ENCODE measurements at places on chromosomes 1 and 21.

DNA sequence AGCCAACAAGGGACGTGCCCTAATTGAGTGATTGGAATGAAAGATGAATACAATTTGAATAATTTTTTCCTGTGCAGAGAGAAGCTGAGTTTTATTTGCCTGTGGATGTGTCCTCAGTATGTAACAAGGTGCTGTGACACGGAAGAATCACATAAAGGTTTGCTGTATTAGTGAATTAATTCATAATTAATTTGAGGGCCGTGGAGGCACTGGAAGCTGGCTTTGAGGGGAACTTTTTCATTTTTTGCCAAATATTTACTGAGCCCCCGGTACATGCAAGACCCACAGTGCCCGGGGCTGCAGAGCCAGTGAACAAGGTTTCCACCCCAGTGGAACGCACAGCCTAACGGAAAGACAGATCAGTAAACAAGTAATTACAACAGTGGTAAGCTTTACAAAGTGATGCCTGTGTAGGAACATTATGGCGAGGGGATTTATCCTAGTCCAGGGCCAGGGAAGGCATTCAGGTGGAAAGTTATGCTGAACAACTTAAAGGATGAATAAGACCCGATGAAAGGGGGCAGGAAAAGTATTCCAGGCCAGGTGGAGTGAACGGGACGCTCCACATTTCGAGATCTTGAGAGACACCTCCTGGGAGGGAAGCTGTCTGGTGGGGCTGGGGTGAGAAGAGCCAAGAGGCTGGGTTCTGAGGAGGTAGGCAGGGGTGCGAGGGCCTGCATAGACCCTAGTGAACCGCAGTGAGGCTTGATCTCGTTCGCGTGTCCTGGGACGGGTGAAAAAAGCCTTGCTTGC, 773 bp upstream of the RCC2 start:
- no peak for DNase-seq

DNA sequence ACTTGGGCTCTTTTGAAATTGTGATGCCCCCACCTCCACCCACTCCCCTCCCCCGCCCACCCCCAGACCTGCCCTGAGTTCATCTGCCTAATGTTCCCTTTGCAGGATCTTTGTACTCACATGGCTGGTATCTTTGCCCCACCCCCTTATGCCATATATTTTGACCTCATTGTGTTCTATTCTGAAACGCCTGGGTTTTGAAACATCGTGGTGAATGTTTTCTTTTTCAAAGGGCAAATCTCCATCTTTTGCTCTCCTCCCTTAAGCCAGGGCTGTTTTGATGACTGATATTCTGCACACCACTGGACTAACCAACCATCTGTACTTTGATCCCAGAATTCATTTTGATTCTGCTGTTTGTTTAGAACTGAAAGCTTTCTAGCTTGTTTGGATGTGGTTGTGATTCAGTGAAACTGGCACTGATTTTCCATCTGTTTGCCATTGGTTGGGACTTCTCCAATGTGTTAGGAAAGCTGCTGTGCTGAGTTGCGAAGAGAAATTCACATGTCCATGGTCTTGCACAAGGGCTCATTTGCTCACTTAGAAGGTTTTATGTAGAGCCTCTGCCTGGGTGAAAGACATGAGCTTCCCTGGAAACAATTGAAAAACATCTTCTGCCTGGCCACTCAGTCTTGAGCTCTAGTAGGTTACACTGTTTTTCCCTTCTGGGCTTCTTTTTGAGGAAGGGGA, 16.5 kb downstream of the SMAP2 start:
- peak; percentile 79 for DNase-seq

- no peak for DNase-seq
These were observed 35.7 kb upstream of the DUSP10 start for GRCh38 chr1:221777431-221778072.

DNA sequence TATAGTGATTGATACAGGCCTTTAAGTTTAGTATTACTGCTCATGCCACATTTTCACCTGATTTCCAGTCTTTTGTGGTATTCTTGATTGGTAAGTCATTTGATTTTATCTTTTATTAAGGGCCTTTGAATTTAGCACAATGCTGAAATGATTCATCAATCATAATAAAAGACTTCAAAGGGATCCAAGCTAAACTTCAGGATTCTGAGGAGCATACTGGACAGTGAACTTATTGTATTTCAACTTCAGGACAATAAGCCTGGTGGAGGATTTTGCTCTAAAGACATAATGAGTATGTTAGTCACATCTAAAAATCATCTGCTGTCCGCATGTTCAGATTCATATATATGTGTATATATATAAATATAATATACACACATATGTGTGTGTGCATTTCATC, 233.3 kb downstream of the SETD4 start:
- no peak for DNase-seq

DNA sequence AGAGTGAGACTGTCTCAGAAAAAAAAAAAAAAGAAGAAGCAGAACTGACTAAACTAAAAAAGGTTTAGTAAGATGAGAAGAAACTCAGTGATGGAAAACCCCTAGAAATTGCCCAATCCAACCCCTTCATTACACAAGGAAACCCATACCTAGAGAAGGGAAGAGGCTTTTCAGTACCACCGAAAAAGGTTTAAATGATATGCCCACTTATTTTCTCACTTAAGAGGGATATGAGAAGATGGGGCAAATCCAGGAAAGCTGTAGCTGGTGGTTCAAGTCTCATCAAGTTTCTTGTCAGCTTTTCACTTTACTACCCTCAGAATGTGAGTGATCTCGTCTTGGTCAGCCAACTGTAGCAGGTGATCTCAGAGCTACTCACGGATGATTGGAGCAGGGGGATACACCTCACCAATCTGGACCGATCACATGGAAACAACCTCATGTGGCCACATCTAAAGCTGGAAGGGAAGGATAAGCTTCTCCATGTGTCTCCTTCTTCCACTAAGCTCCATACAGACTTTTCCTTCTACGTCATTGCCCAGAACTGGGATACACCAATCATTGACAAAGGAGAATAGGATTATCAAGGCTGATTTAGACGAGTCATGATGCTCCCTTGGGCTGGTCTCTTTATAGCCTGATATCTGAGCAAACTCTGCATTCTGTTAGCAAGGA, 126.7 kb upstream of the POU3F1 start:
- no peak for DNase-seq

DNA sequence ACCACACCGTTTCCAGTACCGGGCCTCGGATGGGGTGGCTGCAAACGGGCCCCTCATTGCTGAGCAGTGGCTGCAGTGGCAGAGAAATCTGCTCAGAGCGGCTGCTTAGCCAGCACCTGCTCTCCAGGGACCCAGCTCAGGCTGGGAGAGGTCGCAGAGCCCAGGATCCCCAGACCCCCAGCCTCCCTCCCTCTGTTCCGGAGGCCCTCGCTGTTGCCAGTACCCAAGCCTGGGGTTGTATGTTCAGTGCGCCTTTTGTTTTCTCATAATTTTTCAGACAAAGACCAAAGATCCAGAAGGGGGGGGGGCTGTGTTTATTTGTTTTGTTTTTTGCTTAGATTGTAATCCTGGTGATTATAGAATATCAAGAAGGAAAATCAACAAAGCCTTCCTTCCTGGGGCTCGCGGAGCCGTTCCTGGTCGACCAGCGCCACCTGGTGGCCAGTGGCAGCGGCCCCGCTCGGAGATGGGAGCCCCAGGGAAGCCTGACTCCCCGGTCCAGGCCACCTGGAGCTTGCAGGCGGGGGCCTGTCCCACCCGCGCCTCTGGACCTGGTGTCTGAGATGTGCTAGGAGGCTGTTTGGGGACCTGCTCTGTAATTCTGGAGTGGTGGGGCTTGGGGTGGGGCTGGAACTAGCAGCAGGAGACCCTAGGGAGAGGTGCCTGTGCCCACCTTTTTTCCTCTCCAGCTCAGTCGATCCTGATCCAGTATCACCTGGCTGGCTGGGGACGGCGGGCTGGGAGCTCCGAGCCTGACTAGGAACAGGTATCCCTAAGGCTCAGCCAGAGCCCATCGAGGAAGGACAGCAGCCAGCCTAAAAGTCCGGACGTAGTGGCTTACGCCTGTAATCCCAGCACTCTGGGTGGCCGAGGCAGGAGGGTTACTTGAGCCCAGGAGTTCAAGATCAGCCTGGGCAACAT, 123.9 kb upstream of the VAMP3 start:
- DNase-seq = no peak

DNA sequence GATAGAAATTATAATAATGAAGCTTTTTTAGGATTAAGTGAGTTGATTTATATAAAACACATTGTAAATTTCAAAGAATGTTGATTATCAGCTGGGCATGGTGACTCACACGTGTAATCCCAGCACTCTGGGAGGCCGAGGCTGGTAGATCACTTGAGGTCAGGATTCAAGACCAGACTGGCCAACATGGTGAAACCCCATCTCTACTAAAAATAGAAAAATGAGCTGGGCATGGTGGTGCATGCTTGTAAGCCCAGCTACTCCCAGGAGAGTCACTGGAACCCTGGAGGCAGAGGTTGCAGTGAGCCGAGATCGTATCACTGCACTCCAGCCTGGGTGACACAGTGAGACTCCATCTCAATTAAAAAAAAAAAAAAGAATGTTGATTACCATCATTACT, 18.4 kb downstream of the ADAMTS1 start:
- DNase-seq = no peak

GRCh38 chr1:180241716-180242544, 11.9 kb downstream of the LHX4 start:
- DNase-seq = no peak

Measured in AG09319 (cell line).